ENCODE measurements at places on chromosomes 7 and 10. TPM values are rescaled to one million over a fixed set of nuclear protein-coding genes. Genes with fewer than 3 reads are reported as not detected.

Gene CHCHD2
- 243 TPM for total RNA-seq

Gene CFAP43
- total RNA-seq, result not detected

DNA sequence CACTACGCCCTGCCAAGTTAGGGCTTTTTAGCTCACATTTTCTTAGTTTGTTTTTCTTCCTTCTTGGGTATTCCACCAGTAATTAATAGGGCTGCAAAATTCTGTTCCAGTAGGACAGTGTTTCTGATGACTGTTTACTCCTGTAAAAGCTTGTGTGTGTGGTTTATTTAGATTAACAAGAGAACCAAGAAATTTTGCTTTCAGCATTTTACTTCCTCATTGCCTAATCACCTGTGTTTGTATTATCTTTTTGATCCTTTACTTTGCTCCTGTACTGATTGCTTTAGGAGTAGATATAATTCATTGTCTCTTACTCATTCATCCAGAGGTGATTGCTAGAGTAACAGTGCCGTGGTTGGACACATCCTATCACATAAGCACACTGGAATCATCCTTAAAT, 27.7 kb downstream of the TDRD1 start:
- H3K4me1 ChIP-seq, result no peaks in the 10 kb centered on the region
- no peak overlapping the region for H3K4me3 ChIP-seq
- no peak for DNase-seq
- H3K27me3 ChIP-seq, result peaks cover 20% of the 10 kb centered on the region
- no peak overlapping the region for H3K27ac ChIP-seq
- no peaks in the 10 kb centered on the region for H3K36me3 ChIP-seq

Gene CAMK2B
- total RNA-seq, result not detected

GRCh38 chr10:119209736-119210355, 2.5 kb downstream of the GRK5 start:
- peaks cover 75% of the 10 kb centered on the region for H3K4me1 ChIP-seq
- no peaks in the 10 kb centered on the region for H3K27me3 ChIP-seq
- DNase-seq, result no peak
- H3K36me3 ChIP-seq, result no peaks in the 10 kb centered on the region
- H3K27ac ChIP-seq, result peak overlapping the region; percentile 87
- peak overlapping the region; percentile 98 for H3K4me3 ChIP-seq

- H3K4me1 ChIP-seq, result no peaks in the 10 kb centered on the region
- no peak for DNase-seq
- no peak overlapping the region for H3K27ac ChIP-seq
These were observed 214.1 kb downstream of the ADARB2 start for GRCh38 chr10:1523221-1523620.

DNA sequence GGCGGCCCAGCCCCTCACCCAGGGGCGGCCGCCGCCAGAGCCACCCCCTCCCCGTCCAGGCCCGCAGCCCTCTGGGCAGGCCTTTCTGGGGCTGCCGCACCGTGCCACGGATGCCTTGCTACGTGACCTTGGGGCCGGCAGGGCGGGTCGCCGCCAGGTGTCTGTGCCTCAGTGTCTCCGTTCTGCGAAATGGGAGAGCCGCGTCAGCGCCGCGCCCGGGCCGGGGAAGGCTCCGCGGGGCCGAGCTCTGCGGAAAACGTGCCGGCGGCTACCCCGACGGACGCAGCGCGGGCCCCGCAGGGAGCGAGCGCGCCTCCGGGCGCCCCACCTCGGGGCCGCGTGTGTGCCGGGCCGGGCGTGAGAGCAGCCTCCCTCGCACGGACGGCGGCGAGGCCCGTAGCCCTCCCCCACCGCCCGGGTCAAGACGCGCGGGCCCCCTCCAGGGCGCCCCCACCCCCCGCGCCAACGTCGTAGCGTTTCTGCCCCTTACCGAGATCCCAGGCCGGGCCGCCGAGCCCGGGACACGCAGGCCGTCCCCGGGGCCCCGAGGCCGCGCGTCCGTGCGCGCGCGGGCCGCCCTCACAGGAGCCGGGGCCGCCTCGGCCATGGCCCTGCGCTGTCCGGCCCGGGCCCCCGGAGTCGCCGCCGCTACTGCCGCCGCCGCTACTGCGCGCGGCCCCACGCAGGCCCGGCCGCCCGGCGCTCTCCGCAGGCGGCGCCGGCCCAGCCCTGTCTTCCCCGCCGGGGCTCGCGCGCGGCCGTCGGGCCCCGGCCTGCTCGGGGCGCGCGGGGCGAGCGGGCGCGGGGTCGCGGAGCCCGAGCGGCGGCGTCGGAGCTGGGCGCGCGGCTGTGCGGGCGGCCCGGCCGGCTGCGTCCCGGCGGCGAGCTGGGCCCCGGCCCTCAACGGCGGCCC, 1.1 kb downstream of the ZNF777 start:
- no peak overlapping the region for H3K27ac ChIP-seq
- H3K4me1 ChIP-seq, result peaks cover 19% of the 10 kb centered on the region
- peaks cover 17% of the 10 kb centered on the region for H3K36me3 ChIP-seq
- no peak overlapping the region for H3K4me3 ChIP-seq
- peak; percentile 15 for DNase-seq

DNA sequence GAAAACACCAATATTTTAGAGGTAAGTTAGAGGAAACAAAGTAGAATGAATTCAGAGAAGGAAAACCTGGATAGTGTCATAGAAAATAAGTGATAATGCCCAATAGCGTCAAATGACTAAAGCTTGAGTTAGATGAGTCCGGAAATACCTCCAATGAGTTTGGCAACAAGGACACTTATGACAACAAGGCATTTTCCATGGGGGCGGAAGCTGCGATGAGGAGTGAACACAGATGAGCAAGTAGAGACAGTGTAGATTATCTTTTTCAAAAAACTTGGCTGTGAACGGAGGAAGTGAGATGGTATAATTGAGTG, 383 bp upstream of the R3HCC1L start:
- H3K27ac ChIP-seq, result peak overlapping the region; percentile 96
- H3K4me3 ChIP-seq, result peak overlapping the region; percentile 84
- no peaks in the 10 kb centered on the region for H3K27me3 ChIP-seq

DNA sequence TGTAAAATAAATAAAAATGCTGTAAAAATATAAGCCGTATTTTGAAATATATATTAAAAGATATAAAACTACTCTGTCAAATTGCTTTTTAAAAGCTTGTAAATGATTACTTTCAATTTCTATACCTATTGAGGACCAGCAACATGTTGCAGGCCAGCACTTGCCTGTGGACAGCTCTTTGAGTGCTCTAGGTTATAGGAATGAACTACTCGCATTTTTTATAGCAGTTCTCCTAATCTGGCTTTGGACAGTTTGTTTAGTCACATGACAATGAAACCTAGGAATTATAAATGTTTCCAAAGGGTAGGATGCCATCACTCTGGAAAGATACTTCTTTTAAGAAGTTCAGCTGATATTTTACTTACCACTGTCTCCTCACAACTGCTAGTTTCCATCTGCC, 117.7 kb upstream of the PTPRZ1 start:
- no peak overlapping the region for H3K4me3 ChIP-seq
- no peaks in the 10 kb centered on the region for H3K4me1 ChIP-seq
- no peaks in the 10 kb centered on the region for H3K36me3 ChIP-seq
- no peak for DNase-seq
- no peaks in the 10 kb centered on the region for H3K27me3 ChIP-seq
- H3K27ac ChIP-seq, result no peak overlapping the region

- H3K27ac ChIP-seq, result no peak overlapping the region
- H3K36me3 ChIP-seq, result no peaks in the 10 kb centered on the region
- no peaks in the 10 kb centered on the region for H3K27me3 ChIP-seq
- no peak overlapping the region for H3K4me3 ChIP-seq
These were observed 96.6 kb downstream of the AVL9 start for GRCh38 chr7:32591938-32592337.

Gene BICC1
- total RNA-seq, result 0.20 TPM

Gene ADRA2A
- 0.22 TPM for total RNA-seq

Gene NFE2L3
- 10.9 TPM for total RNA-seq

DNA sequence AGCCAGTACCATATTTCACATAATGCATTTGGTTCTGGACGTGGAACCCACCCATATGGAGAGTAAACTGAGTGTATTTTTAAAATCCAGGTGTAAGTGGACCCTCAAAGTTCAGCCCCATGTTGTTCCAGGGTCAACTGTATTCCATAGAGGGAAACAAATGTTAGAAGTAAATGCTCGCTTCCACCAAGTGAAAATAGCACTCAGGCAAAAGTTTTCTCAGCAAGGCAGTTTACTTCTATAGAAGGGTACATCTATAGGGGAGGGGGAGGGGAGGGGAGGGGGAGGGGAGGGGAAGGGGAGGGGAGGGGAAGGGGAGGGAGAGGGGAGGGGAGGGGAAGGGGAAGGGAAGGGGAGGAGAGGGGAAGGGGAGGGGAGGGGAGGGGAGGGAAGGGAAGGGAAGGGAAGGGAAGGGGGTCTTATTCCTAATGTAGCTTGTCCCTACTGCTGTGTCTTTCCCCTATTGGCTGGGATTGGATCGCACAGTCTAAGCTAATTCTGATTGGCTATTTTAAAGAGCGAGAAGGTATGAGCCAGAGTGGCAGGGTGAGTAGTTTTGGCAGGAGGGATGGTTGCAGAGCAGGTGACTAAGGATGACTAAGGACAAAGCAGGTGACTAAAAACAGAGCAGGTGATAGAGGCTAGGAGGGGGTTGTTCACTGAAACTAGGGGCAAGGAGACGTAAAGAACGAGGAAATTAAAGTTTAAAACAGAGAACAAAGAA, 29.1 kb downstream of the GARIN1A start:
- H3K4me3 ChIP-seq, result no peak overlapping the region
- no peaks in the 10 kb centered on the region for H3K36me3 ChIP-seq
- H3K4me1 ChIP-seq, result peaks cover 6% of the 10 kb centered on the region
- H3K27ac ChIP-seq, result no peak overlapping the region
- no peak for DNase-seq
- H3K27me3 ChIP-seq, result peaks cover 35% of the 10 kb centered on the region

Gene HIPK2
- total RNA-seq, result 17.5 TPM

DNA sequence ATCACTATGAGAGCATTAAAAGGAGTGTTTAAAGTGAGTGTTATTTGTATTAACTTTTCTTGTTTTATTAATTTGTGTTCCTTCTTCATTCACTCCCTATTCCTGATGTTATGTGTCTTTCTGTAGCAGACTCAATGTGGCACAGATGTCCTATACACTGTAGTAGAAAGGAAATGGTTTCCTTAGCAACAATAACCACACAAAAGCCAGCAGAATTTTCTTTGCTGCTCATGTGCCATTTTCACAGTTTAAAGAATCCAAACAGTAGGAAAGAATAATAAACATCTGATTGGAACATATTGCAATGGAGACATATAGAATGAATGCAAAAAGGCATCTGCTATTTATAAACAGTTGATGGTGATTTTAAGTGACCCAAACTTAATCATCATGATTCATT, 763.6 kb downstream of the PHTF2 start:
- H3K27me3 ChIP-seq, result no peaks in the 10 kb centered on the region
- H3K4me1 ChIP-seq, result no peaks in the 10 kb centered on the region
- no peak for DNase-seq
- no peak overlapping the region for H3K27ac ChIP-seq

DNA sequence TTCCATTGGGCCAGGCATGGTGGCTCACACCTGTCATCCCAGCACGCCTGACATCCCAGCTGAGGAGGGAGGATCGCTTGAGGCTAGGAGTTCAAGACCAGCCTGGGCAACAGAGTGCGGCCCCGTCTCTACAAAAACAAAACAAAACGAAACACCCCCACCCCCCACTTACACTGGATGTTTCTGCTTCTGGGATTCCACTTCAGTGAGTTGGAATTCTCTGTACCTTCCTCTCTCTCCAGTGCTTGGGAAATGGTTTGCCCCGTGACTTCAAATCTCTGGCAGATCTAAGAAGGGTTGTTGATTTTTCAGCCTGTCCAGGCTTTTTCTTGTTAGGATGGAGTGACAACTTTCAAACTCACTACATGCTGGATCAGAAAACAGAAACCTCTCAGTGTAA, 106.9 kb downstream of the ANLN start:
- no peak overlapping the region for H3K4me3 ChIP-seq
- H3K27ac ChIP-seq, result no peak overlapping the region
- H3K4me1 ChIP-seq, result no peaks in the 10 kb centered on the region
- H3K36me3 ChIP-seq, result no peaks in the 10 kb centered on the region
- H3K27me3 ChIP-seq, result peaks cover 6% of the 10 kb centered on the region
- no peak for DNase-seq

DNA sequence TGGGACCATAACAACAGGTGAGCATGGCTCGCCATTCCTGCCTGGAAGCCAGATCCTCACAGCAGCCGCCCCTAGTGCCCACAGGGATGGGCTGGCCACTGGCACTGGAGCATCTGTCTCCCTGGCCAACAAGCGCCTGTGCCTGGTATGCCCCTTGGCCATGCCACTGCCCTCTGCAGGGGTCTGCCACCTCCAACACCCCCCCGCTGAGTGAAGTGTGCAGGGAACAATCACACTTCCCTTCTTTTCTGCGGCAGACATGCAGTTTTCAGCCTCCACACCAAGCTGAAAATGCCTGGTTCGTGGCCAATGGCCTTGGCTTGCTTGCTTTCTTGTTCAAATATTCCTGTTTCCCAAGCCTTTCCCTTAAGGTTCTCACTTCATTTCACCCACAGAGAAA, 50.7 kb downstream of the HSPA12A start:
- no peaks in the 10 kb centered on the region for H3K36me3 ChIP-seq
- DNase-seq, result no peak
- no peak overlapping the region for H3K27ac ChIP-seq
- no peak overlapping the region for H3K4me3 ChIP-seq

Data from CD4-positive, CD25-positive, alpha-beta regulatory T cell (primary cell).